Left cardiac atrium (tissue), 4 donors: ENCODE measurements at places on chromosomes 6 and 20. TPM values are rescaled to one million over a fixed set of nuclear protein-coding genes. Genes with fewer than 3 reads are reported as not detected.

Gene PLN
- total RNA-seq, result 1,029 TPM

Gene MAFB
- 24.8 TPM for total RNA-seq

Gene SLC22A16
- total RNA-seq, result 0.26 TPM

Gene CALHM6
- total RNA-seq, result 3.9 TPM

Gene SLC32A1
- not detected for total RNA-seq

Gene CTCFL
- not detected for total RNA-seq

Gene TMC2
- total RNA-seq, result not detected

Gene FAM209B
- total RNA-seq, result not detected

Gene DOK5
- total RNA-seq, result 14.3 TPM

Gene CFAP206
- total RNA-seq, result 0.18 TPM

Gene ZNF184
- total RNA-seq, result 3.5 TPM

Gene ZNF831
- total RNA-seq, result 0.47 TPM
